Cortex of kidney (tissue), 1 donor: ENCODE measurements at places on chromosomes 5 and 9.

DNA sequence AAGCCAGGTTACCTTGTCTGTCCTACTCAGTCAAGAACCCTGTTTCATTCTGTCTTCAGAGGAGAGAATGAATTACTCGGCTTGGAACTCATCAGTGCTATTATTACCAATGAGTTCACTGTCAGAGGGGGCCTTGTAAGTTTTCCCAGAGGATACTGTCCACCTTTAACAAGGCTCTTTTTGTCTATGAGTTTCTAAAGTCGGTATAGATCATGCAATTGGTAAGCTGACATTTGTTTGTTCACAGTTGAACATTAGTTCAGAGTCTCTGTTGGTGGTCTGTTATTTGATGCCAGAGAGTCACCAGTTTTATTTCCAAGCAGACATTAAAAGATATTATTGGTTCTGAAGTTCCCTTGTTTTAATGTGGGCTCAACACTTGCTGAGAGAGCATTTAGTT is 58.1 kb upstream of the DHFR start:
- no peak for DNase-seq

- DNase-seq, result no peak
These were observed 439.9 kb downstream of the BRINP1 start for GRCh38 chr9:118929287-118929686.

- DNase-seq, result no peak
These were observed 89.6 kb downstream of the RIC1 start for GRCh38 chr9:5718296-5719032.

- DNase-seq, result no peak
These were observed 73.6 kb upstream of the ALDH1B1 start for GRCh38 chr9:38318759-38319495.

DNA sequence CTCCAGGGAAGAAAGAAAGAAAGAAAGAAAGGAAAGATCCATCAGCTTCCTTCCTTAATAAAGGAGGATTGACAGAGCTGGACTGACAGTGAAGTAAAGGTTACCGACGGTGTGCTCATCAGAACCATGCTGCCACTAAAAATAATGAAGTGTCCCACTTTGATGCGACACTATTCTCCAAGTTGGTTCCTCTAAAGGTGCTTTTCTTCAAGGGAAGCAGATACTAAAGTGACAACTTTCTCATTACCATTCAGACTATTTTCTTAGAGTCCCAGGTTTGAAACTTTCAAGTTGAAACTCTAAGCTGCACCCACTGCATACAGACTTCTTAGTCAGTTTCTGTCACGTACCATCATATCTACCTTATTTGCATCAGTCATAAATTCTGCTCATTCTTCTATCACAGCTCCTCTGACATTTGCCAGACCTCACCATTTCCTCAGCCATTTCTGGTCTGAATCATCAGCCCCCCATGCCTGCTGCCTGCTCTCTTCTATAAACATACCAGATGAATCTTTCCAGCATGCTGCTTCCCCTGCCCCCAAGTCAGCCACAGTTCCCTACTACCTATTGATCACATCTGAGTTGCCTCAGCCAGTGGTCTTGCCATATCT is 177.6 kb downstream of the DEPDC1B start:
- DNase-seq, result no peak

- DNase-seq, result no peak
These were observed 255.3 kb upstream of the KLF4 start for GRCh38 chr9:107744873-107745272.

- DNase-seq, result no peak
These were observed 85.9 kb downstream of the SETX start for GRCh38 chr9:132268725-132269352.

DNA sequence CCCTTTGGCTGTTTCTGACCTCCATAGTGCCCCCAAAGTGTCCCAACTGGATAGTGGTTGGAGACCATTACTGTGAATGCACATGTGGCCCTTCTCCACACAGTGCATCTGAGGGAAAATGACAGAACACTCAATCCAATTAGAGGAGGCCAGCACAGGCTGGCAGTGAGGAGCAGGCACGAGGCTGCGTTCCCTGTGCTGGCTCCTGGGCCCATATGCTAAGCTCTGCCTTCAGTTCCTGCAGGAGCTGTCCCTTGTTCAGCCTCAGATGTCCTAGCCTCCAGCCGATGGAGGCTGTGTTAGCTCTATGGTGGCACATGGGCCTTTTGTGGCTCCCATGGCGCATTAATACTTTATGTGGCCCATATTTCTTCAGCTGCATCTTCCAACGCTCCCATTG is 35.8 kb downstream of the ALG2 start:
- no peak for DNase-seq

DNA sequence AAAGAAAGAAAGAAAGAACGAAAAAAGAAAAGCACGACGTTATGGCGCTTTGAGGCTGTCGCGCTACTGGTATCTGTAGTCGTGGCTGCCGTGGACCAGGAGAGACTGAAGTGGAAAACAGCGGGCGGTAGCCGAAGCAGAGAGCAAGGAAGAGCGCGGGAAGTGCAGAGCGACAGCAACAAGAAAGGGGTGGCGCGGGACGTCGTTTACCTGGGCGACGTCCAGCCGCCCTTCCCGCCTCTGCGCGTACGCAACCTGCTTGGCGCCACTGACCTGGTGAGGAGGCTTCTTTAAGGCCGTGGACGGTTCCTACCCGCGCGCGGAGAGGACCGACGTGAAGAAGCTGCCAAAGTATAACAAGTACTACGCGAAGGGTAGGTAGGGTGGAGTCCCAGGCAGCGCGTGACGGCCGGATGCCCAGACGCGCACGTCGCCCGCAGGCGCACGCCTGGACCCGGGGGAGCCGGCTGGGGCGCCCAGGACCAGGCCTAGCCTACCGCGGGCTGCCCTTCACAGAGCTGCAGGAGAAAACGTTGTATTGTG is 15.4 kb downstream of the CCL28 start:
- no peak for DNase-seq

DNA sequence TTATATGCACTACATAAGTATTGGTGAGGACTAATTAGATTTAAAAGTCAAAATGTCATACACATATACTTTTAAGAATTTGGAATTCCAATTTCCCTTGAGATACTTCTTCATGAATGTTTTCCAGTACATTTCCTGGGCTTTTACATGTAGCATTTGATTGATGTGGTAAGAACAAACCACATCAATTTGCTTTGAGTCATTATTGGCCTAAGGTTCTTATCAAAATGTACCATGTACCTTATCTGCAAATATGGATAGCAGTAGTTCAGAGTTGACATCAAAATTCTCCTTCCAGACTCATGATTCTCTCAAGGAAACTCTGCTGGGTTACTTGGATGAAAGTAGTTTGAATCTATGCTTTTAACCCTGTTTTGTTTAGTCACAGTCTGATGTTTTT is 2.5 kb downstream of the CAST start:
- DNase-seq, result no peak

DNA sequence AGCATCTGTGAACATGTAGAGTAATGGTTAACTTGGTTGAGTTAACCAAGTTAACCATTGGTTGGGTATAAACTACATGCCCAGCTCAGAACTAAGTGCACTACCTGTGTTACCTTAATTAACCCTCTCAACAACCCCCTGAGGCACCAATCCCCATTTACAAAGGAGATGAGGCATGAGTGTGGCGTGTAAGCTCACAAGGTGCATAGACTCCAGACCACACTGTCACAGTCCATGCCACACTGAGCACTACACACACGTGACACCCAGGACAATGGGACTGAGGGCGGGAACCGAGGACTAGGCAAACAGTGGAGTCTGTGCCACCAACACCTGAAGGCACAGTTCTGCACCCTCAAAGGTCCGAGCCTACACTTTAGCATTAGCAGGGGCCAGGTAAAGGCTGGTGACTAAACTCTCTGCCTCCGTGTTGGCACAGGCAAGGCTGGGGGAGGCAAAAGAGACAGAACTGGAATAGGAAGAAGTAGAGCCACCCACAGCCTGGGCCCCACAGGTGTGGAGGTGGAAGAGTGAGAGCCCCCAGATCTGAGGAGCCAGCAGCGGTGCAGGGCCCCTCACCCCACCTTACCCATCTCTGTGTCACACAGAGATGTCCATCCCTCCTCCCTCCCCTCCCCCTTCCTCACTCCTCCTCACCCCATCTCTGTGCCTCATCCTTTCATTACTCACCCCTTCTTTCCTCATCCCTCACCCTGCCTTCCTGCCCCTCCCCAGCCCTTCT is 2.2 kb upstream of the DNAJB5 start:
- no peak for DNase-seq

GRCh38 chr9:33225319-33226147 is 14.4 kb upstream of the SPINK4 start:
- no peak for DNase-seq

GRCh38 chr9:137083394-137084004 is 3.3 kb upstream of the MAN1B1 start:
- DNase-seq, result no peak

DNA sequence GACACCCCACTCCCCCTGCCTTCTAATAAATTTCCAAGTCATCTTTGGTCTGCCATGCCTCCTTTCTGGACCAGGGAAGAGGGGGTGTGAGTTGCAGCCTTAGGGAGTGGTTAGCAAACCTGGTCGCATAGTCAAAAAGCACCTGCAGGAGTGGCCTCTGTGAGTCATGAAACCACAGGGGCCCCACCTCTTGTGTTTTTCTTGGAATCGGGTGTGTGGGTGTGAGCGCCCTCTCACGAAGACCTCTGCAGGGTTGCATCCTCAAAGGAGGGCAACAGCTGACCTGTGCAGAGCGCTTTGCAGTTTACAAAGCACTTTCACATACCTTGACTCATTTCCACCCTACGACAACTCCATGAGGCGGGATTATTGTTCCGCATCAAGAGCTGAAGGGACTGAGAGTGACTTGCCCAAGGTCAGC is 36.8 kb upstream of the TEX48 start:
- no peak for DNase-seq

DNA sequence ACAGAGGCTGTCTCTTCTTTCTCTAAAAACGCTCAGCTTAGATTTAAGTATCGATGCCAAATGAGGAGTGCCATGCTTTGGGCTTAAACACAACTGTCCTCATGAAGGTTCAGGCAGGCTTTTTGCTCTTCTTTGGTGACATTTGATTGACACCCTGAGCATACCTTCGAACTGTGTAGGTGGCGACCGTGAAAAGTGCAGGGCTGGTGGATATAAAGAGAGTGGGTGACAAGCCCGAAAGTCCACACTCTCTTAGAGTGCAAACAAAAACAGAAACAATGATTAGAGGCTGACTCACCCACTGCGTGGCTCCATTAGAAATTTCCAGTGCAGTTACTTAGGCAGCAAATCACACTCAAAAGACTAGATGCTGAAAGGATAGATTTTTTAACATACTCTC is 141.7 kb downstream of the SYK start:
- no peak for DNase-seq

- no peak for DNase-seq
These were observed 82.0 kb downstream of the ZNF622 start for GRCh38 chr5:16383544-16384052.
